ENCODE measurements at places on chromosomes 2 and 18.
A peak's percentile ranks its signal among the peaks of the same experiment; 100 is the strongest.

- DNase-seq = no peak
Measured at GRCh38 chr2:167965907-167966761, 281.3 kb downstream of the STK39 start.

- no peak for DNase-seq
Measured at GRCh38 chr2:178195390-178196166, 1.3 kb downstream of the OSBPL6 start.

GRCh38 chr2:43412114-43412753, 183.6 kb downstream of the THADA start:
- DNase-seq = no peak

- DNase-seq = no peak
Measured at GRCh38 chr2:38806015-38806732, 28.2 kb downstream of the GEMIN6 start.

- peak; percentile 31 for DNase-seq
Measured at GRCh38 chr18:58484989-58485981, 143.6 kb downstream of the ALPK2 start.

- no peak for DNase-seq
Measured at GRCh38 chr2:174702541-174702940, 61.7 kb downstream of the CHRNA1 start.

DNA sequence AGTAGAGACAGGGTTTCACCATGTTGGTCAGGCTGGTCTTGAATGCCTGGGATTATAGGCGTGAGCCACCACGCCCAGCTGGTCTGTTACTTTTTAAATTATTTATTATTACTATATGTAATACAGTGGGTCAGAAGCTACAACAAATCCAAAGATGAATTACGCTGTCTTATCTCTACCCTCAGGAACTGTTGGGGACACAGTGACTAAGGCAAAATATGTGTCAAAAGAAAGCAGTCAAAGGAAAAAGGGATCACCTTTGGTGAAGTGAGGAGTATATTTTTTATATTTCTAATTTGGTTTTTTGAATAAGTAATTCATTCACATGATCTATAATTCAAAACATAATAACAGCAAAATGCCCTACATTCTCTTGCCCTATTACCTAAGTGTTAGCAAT, 4.7 kb downstream of the CREB1 start:
- DNase-seq = no peak

DNA sequence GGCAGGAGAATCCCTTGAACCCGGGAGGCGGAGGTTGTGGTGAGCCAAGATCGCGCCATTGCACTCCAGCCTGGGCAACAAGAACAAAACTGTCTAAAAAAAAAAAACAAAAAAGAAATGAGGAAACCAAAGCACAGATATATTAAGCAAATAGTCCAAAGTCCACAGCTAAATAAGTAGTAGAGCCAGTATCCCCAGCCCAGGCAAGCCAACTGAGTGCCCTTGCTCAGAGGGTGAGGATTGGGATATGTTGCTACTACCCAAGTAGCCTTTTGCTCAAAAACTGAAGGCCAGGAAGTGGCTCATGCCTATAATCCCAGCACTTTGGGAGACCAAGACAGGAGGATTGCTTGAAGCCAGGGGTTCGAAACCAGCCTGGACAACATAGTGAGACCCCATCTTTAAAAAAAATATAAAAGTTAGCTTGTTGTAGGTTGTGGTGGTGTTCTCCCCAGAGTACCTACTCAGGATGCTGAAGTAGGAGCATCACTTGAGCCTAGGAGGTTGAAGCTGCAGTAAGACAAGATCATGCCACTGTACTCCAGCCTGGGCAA, 5.4 kb downstream of the CFAP36 start:
- no peak for DNase-seq

DNA sequence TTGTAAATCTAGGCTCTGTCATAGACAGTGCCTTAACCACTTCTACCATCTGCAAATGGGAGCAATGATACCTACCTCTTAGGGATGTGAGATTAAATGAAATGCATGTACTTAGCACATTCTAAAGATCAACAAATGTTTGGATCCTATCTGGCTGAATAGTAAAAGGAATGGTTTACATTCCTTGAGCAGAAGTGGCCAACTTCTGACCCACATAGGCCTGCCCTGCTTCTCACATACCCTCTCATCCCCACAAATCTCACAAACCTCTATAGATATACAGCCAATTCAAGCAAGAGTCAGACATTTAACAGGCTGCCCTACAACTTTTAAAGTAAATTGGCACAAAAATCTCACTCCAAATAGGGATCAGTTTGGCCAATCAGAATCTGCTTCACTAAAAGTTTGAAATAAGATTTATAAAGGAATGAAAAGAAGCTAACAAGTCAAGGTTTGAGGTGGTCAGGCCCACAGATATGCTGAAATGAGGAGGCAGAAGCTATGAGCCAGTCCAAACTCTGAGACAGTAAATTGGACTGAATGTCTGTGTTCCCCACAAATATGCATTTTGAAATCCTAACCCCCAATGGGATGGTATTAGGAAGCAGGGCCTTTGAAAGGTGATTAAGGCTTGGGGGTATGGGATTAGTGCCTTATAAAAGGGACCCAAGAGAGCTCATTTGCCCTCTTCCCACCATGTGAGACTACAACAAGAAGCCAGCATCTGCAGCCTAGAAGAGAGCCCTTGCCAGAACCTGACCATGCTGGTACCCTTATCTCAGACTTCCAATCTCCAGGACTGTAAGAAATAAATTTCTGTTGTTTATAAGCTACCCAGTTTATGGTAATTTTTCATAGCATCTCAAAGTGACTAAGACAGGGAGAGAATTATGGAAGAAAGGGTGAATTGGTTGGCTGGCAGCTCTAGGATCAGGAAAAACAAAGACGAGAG, 227.8 kb upstream of the RBMS1 start:
- no peak for DNase-seq

- no peak for DNase-seq
Measured at GRCh38 chr18:72895548-72895947, 27.8 kb upstream of the NETO1 start.

DNA sequence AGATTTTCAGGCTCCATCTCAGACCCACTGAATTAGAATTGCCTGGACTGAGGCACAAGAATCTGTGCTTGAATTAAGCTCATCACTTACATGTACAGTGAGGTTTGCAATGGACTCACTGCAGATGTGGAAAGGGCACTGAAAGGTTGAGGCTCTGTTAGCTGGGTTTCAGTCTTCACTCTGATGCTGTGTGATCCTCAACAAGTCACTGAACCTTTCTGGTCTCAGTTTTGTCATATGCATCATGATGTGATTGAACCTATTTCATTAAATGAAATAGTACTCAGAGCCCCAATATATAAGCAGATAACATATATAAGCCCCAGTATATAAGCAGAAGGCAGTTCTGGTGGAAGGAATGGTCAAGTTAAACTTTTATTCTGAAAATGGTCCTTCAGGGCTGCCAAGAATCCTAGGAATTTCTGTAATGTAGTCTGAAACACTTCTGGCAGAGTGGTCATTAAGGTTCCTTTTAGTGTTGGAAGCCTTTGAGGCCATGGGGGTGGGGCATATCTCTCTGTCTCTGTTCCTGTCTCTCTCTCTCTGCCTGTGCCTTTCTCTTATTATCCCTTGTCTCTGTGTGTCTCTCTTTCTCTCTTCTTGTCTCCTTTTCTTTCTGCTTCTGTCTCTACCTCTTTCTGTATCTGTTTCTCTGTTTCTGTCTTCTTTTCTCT, 110.4 kb downstream of the ADCYAP1 start:
- DNase-seq = no peak

DNA sequence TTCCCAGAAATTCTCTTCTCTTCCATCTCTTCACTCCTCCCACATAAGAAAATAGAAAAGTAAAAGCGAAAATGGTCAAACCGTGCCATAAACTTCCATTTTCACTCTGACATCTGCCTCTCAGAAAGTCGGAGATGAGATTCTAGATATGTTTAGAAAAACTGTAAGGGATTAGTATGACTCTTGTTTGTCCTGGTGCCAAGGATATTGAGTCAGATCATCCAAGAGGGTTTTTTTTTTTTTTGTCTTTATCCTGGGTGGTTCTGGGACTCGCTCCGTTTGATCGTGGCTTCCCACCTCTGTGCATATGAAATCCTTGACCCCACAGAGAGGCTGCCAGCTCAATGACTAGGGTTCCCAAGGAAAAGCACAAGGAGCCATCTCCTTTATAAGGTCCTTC, 17.3 kb downstream of the EN1 start:
- no peak for DNase-seq

DNA sequence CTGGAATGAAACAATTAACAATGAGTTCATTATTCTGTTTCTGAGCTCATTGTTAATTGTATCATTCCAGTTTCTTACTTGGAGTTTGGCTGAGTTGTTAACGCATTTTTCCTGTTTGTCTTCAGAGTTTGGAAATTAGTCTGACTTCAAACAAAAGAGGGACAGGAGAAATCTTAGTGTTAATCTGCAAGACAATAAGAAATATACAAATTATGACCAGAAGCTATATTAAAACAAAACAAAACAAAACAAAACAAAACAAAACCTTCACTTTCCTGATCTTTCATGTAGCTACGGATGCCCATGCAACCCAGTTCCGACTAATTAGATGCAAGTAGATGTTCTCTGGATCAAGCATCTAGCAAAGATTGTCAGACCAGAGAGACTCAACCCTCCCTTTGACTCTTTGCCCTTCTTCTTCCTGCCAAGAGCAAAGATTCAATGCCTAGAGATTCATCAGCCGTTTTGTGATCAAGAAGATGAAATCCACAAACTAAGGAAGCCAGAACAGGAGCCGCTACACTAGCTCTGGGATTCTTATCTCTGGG, 686.2 kb upstream of the FSHR start:
- no peak for DNase-seq

DNA sequence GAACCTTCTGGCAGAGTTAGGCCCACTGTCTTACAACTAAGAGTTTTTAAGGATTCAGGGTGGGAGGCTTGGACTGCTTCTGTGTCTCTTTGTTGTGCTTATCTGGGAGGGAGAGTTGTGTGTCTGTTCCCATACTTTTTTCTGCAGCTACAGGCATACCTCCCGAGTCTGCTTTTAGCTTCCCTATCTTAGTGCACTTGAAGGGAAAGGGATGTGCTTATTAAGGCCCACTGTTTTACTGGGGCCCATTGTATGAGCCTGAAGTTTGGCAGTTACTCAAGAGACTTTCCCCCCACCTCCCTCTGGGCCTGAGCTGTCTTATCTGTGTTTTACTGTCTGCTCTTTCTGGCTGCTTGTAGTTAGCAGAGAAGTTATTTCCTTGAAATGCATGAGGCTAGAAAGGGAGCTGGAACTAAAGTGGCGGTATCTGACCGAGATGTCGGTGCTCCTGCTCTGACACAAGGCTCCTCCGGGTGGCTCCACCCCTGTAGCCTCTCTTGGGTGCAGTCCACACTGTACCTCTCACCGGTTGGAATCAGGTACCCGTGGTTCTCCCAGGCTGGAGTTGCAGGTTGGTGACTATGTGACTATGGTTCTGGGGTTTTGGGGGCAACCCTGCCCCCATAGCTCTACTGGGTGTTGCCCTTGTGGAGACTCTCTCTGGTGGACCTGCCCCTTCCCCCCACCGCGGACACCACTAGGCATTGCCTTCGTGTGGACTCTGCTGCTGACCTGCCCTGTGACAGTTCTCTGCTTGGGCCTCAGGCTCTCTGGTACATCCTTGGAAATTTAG, 12.9 kb downstream of the UBR3 start:
- DNase-seq = no peak

DNA sequence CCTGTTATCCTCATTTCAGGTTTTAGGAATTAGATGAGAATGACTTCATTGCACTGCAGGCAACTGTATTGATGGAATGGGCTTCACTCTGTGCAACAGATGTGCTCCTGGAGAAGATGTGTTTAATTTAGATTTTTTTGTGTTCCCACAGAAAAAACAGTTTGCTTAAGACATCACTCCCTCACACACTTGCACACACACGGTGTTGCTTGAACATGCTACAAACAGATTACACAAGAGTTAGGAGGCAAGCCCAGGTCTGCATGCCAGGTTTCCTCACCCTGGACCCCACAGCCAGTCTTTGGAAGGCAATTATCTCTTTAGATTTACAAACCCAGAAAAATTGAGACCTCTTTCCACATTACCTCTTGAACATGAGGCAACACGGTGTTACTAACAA, 93.7 kb upstream of the KLHL29 start:
- no peak for DNase-seq

DNA sequence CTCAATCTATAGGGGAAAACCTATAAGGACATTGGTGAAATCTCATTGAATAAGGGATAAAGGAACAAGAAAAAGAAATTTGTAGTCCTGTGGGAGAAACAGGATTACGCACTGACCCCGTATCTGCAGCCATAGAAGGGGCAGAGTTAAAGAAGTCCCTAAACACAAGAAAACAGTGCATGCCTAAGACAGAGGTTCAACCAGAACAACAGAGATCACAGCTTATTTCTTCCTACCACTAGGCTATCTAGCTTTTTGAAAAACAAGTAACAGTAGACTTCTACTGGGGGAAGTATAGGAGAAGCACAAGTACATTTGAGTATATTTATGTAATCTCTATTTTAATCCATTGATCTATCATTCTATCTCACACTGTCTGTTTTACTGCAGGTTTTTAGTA, 485.2 kb upstream of the REG3G start:
- DNase-seq = no peak

DNA sequence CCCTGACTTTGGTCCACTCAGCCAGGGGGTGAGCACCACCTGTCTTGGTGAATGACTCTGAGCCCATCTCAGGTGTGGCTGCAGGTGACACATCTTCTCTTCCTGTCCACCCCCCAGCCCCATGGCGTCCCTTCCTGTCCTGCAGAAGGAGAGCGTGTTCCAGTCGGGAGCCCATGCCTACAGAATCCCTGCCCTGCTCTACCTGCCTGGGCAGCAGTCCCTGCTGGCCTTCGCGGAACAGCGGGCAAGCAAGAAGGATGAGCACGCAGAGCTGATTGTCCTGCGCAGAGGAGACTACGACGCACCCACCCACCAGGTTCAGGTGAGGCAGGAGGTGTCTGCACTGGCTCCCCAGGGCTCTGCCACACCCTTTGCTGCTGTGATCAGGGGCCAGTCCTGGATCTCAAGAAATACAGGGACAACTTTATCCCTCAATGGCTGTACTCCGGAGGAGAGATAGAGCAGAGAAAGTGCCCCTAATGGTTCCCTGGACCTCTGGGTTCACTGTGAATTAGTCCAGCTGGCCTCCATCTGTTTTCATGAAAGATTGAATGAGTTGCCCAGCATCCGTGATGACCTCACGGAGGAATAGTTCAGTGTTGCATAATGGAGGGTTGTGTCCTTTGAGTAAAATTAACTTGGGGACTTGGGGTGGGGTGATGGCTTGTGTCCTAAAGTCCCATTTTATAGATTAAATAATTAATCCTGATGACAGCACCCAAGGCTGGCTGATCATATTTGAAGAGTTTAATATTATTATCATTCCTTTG, at the start of gene NEU2:
TSS of gene NEU2 (plus strand) at position 122 of the 770 bp plus-strand sequence. CDS start at position 122, 0 bp downstream.
- no peak for DNase-seq

DNA sequence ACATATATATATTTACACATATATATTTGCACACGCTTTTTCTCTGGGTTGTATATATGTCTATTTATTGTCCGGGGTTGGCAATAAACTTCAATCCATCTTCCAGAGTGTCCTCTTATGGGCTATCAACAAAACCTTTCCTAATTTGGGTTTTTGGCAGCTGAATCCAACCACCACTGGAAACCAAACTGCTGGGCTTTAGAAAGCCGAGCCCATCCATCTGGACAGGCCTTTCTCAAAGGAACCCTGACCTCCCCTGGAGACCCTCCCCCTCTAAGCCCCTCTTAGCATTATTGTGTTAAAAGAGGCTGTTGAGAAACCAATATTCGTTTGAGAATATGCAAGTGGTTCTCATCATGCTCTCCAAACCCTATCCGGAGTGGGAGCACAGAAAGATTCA, 153.6 kb downstream of the NRP2 start:
- DNase-seq = no peak
